ENCODE measurements at places on chromosomes 3 and 15. TPM values are rescaled to one million over a fixed set of nuclear protein-coding genes. Genes with fewer than 3 reads are reported as not detected.

DNA sequence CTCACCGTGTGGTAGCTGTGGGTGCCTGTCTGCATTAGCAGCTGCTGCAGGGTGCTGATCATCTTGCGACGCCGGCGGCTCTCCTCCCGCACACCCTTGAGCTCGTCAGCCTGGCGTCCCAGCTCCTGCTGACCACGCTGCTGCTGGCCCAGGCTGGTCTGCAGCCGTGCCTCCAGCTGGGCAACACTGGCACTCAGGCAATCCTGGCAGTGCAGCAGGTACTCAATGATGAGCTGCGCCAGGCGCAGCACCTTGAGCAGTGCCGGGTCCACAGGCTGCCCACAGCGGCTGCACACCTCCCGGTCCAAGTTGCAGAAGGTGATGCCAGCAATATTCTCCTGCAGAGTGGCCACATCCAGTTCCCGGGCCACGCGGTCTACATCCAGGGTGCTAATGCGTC, 11.9 kb downstream of the DZIP1L start:
- DNase-seq, result no peak

DNA sequence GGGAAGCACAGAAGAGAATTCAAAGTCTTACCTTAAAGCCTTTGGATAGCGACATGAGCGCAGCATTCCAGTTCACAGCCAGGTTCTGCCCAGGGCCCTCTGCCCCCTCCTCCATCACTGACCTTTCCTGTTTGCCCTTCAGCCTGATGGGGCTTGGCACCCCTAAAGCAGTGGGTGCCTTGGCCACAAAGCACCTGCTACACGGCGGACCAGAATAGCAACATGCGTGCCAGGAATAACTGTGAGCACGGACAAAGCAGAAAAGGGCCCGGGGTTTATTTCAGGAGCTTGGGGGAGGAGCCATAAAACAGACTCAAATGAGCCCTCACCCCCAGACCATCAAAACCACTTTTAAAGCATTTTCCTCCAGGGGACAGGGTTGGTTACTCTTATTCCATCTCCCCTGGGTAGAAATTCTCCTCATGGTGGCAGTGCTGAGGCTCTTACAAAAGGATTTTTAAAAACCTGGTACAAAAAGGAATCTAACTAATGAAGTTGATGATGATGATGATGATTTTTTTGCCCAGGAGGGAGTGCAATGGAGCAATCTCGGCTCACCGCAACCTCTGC, 135.4 kb downstream of the KLF13 start:
- no peak for DNase-seq

DNA sequence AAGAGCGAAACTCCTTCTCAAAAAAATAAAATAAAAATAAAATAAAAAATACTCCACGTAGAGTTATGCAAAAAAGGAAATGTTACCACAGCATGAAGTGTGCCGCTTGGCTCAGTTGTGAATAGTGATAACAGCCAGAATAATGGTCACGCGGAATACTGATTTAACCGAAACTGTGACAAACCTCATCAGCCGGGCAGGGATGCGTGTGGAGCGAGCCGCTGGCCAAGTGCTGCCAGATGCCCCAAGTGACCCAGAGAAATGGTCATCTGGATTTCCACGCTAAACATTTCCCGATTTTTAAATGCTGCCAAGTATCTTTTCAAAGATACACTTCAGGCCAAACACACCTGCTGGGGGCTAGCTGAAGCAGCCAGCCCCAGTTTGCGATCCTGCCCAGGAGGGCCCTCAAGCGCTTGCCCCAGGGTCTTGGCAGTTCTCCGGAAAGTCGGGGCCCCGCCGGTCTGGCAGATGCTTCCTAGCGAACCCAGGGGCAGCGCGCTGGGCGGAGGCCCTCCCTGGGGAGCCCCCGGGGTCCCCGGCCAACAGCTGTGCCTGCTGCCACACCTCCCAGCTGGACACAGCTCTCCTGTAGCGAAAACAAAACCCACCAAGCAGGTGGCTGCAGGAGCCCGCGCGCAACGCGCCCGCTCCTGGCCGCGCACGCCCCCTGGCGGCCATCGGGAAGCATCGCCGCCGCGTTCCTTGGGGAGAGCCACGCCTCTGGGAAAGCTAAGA, 35.1 kb downstream of the CMTM6 start:
- peak; percentile 90 for DNase-seq

DNA sequence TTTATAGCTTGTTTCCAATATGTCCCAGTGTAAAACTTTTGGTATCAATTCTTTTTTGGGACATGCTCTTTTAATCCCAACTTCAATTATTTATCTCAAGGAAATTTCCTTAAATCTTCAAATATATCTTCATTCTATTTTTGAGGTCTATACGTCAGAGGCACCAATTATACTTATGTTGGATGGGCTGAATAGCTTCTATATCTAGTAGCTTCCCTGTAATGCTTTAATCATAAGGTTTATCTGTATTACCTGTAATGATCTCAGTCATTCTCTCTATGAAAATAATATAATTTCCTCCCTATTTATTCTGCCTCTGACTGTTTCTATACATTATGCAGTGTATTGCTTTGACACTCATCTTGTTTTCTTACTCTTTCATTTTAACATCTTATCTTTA, 29.9 kb upstream of the MCCC1 start:
- DNase-seq, result no peak

GRCh38 chr15:100959066-100960050, 40.2 kb downstream of the LRRK1 start:
- no peak for DNase-seq

DNA sequence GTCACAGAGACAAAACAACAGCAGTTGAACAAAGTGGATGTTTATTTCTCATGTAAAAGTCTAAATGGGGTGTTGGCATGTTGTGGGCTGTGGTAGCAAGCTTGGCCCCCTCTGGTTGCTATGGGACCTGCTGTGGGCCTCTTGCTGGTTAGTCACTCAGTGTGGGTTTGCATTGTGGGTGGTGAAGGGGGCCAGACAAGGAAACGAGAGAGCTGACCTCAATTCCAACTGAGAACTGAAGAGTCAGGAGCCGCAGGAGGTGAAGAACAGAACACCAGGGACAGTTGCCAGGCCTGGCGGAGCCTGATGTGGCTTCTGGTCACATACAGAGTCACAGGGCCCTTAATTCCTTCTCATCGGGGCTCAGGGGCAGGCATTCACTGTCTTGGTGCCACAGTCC, 1.9 kb upstream of the ADPGK start:
- no peak for DNase-seq

GRCh38 chr3:147630921-147631415, 221.8 kb downstream of the ZIC1 start:
- no peak for DNase-seq

DNA sequence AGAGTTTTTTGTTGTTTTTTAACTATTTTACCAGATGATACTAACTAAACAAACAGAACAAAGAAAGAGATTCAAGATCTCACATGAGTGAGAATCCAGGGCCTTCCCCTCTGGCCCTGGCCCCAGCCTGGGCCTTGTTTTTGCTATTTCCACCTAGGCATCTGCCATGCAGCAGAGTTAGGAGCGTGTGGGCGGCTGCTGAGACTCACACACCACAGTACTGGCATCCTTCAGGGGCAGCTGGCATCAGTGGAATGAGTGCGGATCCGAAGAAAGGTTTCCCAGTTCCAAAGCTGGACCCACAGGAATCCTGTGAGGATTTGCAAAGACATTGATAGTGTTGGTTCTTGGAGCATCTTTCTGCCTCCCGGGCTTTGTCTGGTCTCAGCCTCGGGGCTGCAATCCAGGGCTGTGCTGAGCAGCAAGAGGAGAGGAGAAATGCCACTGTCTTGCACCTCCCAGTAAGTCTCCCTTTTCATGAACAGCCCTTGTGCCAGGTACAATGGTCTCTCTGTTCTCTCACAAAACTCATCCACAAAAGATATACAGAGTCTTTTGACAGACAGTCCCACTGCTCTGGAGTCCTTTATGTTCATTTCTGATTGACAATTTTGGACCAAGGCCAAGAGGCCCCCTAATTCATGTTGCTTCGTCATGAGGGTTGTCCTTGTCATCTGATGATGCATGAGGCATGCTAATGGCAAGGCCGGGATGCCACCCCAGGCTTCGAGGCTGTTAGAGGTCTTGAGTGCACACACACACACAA, 46.6 kb downstream of the APH1B start:
- DNase-seq, result no peak

DNA sequence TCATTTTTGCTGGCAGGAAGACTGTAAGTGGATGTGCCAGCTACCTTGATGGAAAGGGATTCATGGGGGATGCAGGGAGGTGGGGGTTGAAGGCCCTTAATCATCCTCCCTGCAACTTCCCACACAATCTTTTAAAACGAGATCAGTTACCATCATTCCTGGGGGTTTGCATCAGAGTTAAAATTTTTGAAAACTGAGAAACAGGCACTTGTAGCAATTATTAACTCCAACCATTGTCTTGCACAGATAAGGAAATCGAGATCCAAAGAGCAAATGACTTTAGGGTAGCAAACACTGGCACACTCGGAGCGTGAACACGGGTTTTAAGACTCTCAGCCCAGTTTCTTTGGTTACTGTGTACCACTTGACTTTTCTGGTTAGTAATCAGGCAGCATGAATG, 41.9 kb downstream of the GPD1L start:
- no peak for DNase-seq

DNA sequence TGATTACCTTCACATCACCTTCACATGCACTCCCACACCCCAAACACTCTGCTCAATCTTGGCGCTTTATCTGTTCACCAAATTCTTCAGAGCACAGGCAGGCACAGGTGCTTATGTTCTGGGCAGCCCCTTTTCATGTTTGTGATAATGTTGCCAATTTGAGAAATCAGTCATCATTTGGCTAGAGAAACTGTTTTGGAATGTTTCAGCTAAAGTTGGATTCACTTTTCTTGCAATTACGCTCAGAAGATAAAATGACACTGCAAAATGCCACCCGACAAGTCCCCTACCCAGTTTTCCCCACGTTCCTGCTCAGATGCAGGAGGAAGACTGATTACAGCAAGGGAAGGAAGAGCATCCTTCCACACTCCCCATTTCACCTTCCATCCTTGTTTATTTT, 192.9 kb upstream of the LRRN1 start:
- no peak for DNase-seq

DNA sequence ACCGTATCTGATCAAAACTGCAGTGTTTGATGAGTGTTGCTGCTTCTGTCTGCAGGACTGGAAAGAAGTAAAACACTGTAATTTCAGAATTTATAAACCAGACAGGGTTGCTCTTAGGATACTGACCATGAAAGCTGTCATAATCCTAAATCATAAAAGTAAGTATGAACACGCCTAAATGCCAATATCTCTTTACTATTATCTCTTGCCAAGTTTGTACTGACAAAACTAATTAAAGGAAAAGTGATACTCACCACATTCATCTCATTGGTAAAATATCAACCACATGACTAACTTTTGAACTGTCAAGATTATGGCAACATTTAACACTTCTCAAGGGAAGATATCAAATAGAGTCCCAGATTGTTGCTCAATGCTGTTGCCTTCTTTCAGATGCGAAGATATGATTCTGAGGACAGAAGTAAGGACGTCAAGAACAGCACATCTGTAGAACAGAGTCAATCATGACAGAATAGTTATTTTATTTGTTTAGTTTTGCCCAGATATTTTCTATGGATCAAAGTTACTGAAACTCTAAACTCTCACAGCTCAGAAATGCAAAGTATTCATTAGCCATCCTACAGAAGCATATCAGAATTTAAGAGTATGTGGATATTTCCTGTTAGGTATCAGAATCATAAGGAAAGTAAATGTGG, 61.4 kb upstream of the COL8A1 start:
- no peak for DNase-seq

GRCh38 chr3:160678292-160678842, 1.4 kb downstream of the ARL14 start:
- no peak for DNase-seq

DNA sequence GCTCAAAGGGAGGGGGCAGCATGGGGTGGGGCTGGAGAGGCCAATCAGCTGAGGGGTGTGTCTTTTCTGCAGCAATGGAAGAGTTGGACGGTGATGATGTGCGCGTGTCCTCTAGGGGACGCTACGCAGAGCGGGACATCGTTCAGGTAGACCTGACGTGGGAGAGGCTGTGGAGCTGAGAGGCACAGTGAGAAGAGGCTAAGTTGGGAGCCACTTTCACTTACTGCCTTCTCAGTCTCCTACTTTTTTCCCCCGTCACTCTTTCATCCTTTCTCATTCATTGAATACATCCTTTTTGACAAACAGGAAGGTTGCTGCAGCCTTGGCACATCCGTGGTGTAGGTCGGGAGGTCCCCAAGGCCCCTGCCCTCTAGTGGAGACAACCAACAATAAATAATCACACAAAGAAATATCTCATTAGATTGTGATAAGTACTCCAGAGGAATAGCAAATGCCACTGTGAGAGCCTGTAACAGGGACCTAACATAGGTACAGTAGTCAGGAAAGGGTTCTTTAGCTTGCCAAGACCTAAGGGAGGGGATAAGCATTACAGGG, 4.4 kb upstream of the BRPF1 start:
- no peak for DNase-seq

GRCh38 chr3:134251731-134252391, 1.2 kb upstream of the RYK start:
- DNase-seq, result peak; percentile 50

The PTX3 gene
- 0.20 TPM for total RNA-seq

The SNTN gene
- not detected for total RNA-seq

The FLNB gene
- total RNA-seq, result 34.0 TPM

The ADAMTS7 gene
- 38.8 TPM for total RNA-seq

The ANKUB1 gene
- total RNA-seq, result not detected

The OR5K2 gene
- not detected for total RNA-seq

The ST3GAL6 gene
- total RNA-seq, result 29.2 TPM

The FETUB gene
- total RNA-seq, result not detected

The SCAPER gene
- total RNA-seq, result 43.5 TPM

Measured in right cardiac atrium (tissue), 5 donors.